ENCODE measurements at places on chromosomes 1 and 21.

- peak; percentile 30 for DNase-seq
Observed at GRCh38 chr1:6424619-6425593, at the start of gene ESPN. Gene ESPN (plus strand): TSS chr1:6424776. CDS start chr1:6424956, 180 bp downstream.

DNA sequence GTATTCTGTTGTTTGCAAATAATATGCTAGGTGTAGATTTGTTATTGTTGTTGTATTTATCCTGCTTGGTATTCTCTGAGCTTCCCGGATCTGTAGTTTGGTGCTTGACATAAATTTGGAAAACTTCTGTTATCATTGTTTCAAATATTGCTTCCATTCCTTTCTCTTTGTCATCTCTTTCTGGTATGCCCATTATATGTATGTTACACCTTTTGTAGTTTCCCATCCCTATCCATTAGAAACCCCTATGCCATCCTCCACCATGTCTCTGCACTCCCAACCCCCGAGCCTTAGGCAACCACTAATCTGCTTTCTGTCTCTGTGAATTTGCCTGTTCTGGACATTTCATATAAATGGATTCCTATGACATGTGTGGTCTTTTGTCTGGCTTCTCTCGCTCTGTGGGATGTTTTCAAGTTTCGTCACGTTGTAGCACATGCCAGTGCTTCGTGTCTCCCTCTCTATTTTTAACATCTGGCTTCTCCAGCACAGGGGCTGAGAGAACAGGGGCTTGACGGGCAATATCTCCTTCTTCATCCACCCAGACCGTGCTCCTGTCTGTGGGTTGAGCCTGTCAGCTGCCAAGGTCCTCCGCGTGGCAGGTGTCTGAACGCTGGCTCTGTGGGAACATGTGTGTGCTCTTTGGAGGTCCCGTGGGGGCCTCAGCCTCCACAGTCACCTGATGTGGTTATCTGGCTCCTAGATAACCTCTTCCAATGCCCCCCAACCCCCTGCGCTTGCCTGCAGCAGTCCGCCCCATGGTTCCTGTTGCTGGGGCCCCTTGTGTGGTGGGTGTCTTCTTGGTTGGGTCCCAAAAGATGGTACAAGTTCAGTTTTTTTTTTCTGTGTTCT lies 32.8 kb upstream of the MAN1C1 start:
- no peak for DNase-seq

DNA sequence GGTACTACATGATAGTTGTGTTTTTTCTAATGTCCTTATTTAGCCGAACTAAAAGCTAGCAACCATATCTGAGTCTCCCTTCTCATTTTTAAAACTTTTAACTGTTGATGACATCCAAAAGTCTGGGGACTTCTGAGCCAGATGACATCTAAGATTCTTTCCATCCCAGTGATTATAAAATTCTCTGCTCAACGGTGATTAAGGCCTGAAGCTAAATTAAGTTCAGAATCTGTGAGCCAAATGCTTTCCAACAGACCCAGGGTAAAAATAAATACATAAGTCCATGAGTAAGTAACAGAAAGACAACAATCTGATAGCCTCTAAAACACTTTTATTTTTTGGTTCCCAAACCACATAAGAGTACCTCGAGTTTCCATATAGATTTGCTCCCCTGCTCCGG lies 13.1 kb upstream of the PTP4A2 start:
- no peak for DNase-seq

- DNase-seq, result no peak
Observed at GRCh38 chr1:202068596-202068995, 54.1 kb upstream of the GPR37L1 start.

GRCh38 chr21:17978895-17979294 lies 159.7 kb upstream of the C21orf91 start:
- no peak for DNase-seq

- no peak for DNase-seq
Observed at GRCh38 chr1:4421986-4422385, 232.4 kb upstream of the AJAP1 start.

DNA sequence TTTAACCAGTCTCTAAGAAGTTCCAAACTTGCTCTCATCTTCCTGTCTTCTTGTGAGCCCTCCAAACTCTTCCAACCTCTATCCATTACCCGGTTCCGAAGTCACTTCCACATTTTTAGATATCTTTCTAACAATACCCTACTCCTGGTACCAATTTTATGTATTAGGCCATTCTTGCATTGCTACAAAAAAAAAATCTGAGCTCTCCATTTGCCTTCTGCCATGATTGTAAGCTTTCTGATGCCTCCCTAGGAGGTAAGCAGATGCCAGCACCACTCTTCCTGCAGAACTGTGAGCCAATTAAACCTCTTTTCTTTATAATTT lies 91.5 kb upstream of the ARTN start:
- DNase-seq, result no peak

Measured in lung microvascular endothelial cell (primary cell).